ENCODE measurements at places on chromosomes 13 and 19.

- DNase-seq: no peak
Measured at GRCh38 chr13:52924289-52925148, 76.1 kb upstream of the PCDH8 start.

GRCh38 chr13:113962975-113963374 is 10.9 kb downstream of the C13orf46 start:
- no peak for DNase-seq

DNA sequence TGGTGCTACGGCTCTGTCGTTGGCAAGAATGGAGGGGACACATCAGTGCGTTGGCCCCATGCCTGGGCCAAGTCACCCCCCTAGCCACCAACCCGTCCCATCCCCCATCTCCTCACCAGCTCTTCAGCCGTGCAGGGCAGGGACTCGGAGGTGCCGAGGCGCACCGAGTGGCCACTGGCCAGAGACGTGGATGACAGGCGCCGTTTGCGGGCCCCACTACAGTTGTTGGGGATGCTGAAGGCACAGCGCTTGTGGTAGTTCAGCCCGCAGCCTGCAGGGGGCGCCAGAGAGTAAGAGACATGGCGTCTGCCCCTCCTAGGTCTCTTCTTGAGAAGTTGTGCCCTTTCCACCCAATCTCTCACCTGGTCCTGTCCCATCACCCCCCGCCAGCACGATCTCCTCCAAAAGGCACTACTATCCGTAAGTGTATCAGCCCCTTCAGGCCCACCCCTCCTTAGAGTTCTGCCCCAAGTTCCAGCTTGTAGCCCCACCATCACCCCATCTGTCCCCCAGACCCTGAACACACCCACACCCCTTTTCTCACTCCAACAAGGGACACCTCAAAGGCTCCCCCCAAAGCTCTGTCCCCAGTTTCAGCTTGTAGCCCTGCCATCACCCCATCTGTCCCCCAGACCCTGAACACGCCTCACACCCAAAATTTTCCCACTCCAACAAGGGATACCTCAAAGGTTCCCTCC is 12.4 kb downstream of the PRKD2 start:
- peak; percentile 83 for DNase-seq

GRCh38 chr13:111402441-111402840 is 82.0 kb downstream of the TEX29 start:
- DNase-seq: no peak

GRCh38 chr13:24127116-24127631 is 33.3 kb upstream of the SPATA13 start:
- no peak for DNase-seq

DNA sequence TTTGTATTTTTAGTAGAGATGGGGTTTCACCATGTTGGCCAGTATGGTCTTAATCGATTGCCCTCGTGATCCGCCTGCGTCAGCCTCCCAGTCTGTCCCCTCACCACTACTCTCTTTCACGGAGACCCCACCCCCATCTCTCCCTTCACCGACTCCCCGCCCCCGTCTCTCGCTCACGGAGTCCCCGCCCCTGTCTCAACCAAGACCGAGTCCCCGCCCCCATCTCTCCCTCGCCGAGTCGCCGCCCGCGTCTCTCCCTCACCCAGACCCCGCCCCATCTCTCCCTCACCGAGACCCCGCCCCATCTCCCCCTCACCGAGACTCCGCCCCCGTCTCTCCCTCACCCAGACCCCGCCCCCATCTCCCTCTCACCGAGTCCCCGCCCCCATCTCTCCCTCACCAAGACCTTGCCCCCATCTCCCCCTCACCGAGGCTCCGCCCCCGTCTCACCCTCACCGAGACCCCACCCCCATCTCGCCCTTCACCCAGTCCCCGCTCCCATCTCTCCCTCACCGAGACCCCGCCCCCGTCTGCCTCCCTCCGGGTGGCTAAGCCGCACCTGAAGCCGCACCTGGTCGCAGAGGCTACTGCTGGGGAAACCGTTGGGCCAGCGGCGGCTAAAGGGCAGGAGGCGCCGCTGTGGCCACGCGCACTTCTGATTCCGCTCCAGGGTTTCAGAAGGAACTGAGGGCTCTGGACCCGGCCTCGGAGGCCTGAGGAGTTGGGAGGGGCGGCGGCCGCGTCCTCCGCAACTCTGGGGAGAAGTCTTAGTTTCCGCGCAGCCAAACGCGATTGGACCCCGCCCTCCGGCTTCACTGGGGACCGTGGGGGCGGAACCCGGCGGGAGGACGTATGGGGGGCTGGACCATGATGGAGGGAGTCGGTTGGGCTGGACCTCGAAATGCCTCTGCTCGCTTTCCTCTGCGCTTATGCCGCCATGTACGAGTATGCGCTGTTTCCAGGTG is 17.1 kb upstream of the ZNF846 start:
- peak; percentile 96 for DNase-seq

- no peak for DNase-seq
Measured at GRCh38 chr13:66477816-66478215, 752.3 kb downstream of the PCDH9 start.

All from CD4-positive, alpha-beta memory T cell (primary cell).